ENCODE measurements at places on chromosomes 1 and 21. TPM values are rescaled to one million over a fixed set of nuclear protein-coding genes. Genes with fewer than 3 reads are reported as not detected.

DNA sequence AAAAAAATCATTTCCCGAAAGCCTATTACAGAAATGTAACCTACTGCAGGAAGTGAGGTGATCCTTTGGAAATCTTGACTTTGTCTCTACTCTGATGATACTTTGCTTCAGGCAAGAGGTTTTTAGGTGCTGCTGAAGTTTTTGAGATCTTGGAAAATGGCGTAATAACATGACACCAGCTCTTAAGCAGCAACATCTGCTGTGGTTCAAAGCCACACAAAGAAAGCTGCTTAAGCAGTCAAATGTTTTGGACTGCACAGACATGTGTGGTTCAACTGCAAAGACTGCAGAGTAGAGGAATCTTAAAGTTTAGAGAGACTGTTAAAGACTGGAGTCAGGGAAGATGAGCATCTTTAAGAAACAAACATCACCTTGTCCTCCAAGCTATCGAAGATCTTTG, 139.0 kb downstream of the RASAL2 start:
- DNase-seq: no peak

DNA sequence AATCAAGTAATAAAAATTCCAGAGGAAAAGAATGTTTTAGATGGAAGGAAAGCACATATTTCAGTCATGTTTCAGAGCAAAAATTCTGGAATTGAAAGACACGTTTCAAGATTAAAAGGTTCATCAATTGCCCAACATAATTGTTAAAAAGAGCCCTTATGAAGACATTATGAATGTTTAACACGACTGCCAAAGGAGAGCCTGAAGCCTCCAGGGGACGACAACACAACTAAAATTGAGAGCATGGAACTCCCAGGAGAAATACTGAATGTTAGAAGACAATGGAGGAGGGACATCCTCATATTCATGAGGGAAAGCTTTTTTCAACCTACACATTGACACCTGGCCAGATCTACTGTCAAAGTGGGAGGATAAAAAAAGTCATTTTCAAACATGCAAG, 16.0 kb downstream of the OR2T11 start:
- DNase-seq: no peak

GRCh38 chr1:206002160-206002559, 1.0 kb downstream of the RAB7B start:
- no peak for DNase-seq

Gene ETV3
- total RNA-seq: 240 TPM

Gene S100A7
- total RNA-seq: not detected

Gene CLCC1
- 26.7 TPM for total RNA-seq

DNA sequence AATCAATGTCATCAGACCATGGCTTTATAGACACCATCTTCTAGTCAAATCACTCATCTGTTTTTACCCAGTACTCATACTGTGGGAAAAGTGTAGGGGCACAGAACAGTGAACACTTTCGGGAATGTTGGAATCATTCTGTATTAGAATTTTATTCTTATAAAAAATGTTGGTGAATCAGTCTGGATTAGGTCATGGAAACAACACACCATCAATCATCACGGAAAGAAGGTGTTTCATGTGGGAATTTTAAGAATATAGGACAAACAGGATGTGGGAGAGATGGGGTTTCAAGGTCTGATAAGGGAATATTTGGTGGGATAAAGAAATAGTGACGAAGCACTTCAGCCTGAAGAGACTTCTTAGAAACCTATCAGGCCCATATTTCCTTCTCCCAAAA, 17.3 kb downstream of the GBP1 start:
- no peak for DNase-seq

- DNase-seq: no peak
Measured at GRCh38 chr1:177811429-177811828, 158.4 kb downstream of the SEC16B start.

DNA sequence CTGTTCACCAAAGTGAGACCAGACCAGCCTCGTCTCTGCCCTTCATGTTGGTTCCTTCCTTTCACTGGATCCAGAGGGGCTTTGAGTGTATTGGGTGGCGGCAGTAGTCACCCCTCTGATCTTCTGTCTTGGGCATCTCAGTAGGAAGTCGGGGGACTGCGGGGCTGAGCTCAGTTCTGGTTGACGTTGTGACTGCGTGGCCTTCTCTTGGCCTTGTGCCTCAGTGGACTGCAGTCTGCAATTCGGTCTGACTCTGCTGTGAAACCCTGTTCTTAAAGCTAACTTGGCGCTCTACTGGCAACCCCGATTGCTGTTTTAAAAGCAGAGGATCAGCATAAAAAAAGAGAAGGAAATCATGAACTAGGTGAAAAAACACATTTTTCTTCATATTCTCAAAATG, 56.7 kb downstream of the SLC37A1 start:
- no peak for DNase-seq

Gene EDARADD
- 54.8 TPM for total RNA-seq

Gene FCRL5
- not detected for total RNA-seq

Gene ANGPTL7
- total RNA-seq: not detected

Gene S100A2
- total RNA-seq: 0.44 TPM

DNA sequence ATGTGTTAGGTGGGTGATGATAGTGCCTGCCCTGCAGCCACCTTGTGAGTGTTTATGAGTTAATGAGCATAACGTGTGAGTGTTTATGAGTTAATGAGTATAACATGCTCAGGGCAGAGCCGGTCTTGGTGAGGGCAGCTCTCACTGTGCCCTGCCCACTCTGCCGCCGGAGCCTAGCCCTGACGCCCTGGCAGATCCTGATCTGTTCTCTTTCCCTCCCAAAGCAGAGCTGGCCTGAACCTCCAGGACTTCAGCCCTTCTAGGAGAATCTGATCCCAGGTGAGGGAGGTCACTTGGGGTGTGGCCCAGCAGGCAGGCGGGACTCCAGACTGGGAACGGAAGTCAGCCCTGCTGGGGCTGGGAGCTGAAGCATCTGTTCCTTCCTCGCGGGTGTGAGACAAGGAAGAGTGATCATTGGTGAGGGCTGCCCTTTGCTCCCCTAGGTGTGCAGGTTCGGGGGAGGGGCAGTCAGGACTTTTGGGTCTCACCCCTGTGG, 5.7 kb downstream of the FBLIM1 start:
- DNase-seq: no peak

GRCh38 chr1:198771563-198772153, 132.8 kb downstream of the PTPRC start:
- no peak for DNase-seq

Gene FOXD2
- total RNA-seq: 0.11 TPM

GRCh38 chr1:201696217-201696761, 132.7 kb upstream of the IPO9 start:
- no peak for DNase-seq

Gene KRTAP13-1
- total RNA-seq: not detected

GRCh38 chr21:23743821-23744220, 1863.5 kb downstream of the MRPL39 start:
- DNase-seq: no peak

GRCh38 chr1:93585059-93585966, 96.3 kb downstream of the BCAR3 start:
- DNase-seq: no peak

- no peak for DNase-seq
Measured at GRCh38 chr1:186413319-186413718, 37.7 kb downstream of the ODR4 start.

Gene PTGFRN
- 19.1 TPM for total RNA-seq

DNA sequence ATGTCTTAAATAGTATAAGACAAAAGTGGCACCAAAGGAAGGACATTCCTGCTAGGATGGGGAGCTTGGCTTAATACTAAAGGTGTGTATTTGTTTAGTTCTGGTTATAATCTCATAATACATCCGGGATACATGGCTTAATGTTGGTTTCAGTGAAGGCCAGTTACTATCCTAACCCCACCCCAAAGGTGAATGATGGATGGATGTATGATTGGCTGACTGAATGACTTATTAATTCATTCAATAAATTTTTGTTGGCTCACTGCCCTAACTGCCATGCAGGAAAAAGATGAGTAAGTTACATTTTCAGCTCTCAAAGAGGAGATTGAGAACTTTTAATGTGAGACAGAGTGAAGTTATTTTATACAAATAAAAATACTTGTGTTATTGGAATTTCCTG, 52.2 kb downstream of the PHACTR4 start:
- no peak for DNase-seq

- no peak for DNase-seq
Measured at GRCh38 chr1:189899686-189900425, 577.8 kb downstream of the BRINP3 start.

GRCh38 chr1:168811176-168811575, 82.2 kb upstream of the DPT start:
- DNase-seq: no peak

DNA sequence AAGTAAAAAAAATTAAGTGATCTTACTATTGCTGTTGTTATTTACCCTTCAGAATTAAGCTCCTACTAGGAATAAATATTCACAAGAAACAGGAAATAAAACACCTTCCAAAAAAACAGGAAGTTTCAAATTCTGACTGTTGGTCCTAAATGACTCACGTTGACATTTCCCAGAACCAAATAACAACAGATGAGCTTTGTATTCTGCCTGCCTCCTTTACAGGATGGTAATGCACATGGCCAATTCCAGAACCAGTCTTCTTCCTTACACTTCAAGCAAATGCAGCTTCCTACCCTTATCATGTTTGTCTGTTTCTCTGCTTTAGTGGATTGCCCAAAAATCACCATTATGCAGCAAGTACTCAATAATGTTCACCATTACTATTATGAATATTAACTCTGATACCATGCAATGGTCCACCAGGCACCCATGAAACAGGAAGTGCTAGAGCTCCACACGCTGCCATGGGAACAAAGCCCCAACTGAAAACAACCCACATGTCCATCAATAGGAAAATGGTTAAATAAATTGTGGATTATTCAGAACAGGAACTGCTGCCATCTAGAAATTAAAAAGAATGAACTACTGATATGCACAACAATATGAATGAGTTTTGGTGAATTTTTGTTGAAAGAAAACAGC, 8.9 kb downstream of the CASP9 start:
- DNase-seq: no peak

DNA sequence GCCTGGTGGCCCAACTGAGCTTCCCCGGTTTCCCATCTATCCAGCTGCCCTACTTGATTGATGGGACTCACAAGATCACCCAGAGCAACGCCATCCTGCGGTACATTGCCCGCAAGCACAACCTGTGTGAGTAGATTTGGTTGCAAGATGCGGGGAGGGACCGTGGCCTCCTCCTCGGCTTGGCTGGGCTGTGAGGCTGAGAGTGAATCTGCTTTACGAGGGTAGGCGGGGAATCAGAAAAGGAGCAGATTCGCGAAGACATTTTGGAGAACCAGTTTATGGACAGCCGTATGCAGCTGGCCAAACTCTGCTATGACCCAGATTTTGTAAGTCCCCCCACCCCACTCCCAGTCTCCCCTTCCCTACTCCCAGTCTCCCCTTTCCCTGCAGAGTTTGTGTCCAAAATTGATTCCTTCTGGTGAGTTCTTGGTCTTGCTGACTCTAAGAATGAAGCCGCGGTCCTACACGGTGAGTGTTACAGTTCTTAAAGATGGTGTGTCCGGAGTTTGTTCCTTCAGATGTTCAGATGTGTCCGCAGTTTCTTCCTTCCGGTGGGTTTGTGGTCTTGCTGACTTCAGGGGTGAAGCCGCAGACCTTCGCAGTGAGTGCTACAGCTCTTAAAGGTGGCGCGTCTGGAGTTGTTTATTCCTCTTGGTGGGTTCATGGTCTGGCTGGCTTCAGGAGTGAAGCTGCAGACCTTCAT, 1.5 kb downstream of the GSTM2 start:
- no peak for DNase-seq

DNA sequence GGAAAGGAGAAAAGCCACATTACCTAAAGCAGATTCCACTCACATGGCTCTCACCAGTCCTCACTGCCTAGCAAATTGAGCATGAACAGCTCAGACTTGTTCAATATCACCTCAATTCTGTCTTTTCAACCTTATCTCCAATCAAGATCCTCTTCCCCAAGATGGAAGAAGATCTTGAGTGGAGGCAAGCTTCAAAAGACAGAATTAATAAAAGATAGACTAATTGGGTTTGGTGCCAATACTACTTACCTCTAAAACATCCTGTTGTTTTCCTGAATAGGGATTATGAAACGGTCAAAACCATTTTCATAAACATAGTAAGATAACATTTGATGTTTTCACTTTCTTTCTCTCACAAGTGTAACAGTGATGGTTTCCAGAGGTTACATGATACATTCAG, 349.2 kb upstream of the PLD5 start:
- DNase-seq: no peak

Gene YIPF1
- total RNA-seq: 14.8 TPM

Gene CYP4Z1
- not detected for total RNA-seq

DNA sequence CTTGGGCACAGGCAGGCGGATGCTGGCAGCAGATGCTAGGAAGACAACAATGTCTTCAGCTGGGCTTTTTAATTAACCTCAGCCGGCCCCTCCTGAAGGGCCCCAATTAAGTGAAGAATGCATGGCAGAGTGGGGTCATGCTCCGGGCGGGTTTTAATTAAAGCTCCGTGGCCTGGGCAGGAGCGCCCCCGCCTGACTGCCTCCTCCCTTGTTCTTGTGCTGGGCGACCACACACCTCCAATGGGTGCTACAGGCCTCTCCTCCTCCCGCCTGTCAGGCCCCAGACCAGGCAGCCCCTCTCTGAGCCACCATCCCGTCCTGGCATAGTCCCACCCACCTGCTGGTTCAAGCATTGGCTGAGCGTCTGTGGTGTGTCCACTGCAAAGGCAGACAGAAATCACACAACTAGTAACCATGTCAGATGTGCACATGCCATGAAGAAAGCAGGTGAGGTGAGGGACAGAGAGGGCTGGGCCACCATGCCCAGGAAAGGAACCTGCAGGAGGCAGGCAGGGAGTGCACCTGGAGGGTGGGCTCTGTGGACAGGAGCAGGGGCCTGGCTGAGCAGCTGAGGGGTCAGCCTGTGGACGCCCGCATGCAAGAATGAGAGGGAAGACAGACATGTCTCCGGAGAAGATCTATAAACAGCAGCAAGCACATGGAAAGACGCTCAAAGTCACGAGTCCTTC, 8.5 kb upstream of the ARF1 start:
- no peak for DNase-seq

DNA sequence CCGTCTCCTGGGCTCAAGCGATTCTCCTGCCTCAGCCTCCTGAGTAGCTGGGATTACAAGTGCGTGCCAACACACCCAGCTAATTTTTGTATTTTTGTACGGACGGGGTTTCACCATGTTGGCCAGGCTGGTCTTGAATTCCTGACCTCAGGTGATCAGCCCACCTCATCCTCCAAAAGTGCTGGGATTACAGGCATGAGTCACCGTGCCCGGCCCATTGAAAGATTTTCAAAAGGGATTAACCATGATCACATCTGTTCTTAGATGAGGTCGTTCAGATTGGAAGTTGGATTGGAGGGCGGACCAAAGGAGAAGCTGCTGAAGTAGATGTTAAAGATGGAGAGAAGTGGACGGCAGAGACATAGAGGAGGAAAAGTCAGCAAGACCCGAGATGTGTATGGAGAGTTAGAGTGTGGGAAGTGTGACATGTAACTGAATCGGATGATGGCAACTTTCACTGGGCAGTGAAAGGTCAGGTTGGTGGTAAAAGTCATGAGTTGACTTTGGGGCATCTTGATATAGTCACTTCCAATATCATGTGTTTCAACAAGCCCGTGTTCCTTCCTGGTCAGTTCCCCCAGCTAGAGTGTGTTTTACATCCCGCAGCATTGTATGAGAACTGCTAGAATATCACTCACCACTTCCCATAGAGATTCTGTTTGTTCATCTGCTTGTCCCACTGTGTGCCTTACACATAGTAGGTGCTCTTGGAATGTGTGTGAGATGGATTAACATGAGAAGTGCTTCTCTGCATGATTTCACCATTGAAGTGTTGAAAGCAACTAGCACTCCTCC, 54.4 kb upstream of the TINAGL1 start:
- DNase-seq: no peak

- no peak for DNase-seq
Measured at GRCh38 chr1:23424293-23425192, at the start of gene TCEA3. TCEA3 (minus strand) TSS chr1:23424748; CDS start chr1:23424633, 115 bp downstream.

Measured in activated T-helper 2 cell treated with anti-CD3 and anti-CD28 coated beads, Interferon-gamma antibody, Interleukin-2, Interleukin-4, amounts not matched to agents 10 μg/mL and 5 μg/mL and 100 μg/mL, durations not matched to agents 14 hours and 24 hours and 36 hours (primary cell).